BJ (cell line): ENCODE measurements at places on chromosomes 11 and 22. TPM values are rescaled to one million over a fixed set of nuclear protein-coding genes. Genes with fewer than 3 reads are reported as not detected.

DNA sequence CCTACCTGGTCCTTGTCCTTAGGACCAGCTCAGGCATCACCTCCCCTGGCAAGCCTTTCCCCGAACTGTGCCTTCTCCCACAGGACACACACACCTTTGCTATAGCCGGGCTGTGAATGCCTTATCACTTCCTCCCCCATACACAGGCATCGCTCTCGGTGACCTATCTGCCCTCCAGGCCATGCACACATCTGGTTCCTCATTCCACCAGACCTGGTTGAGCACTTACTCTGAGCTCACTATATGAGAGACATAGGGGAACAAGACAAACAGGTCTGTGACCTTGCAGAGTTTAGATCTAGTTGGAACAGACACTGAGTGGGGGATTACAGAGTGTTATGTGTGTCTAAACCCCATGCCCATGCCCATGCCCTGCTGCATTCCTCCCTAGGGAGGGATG lies 3.1 kb upstream of the BCR start:
- DNase-seq = no peak

DNA sequence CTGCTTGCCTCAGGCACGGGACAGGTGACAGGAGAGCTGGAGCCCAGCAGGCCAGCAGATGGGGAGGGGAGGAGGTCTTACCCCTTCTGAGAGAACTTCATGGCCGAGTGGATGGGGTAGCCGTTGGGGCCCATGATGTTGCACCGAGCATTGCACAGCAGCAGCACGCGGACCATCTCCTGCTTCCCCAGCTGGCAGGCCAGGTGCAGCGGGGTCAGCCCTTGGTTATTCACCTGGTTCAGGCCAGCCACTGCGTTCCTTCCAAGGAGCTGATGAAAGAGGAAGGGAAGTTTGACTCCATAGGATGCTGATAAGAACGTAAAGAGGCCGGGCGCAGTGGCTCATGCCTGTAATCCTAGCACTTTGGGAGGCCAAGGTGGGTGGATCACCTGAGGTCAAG lies 29.4 kb upstream of the BAIAP2L2 start:
- DNase-seq = no peak

SYT8 gene
- polyA plus RNA-seq = not detected in 2 replicates

DNA sequence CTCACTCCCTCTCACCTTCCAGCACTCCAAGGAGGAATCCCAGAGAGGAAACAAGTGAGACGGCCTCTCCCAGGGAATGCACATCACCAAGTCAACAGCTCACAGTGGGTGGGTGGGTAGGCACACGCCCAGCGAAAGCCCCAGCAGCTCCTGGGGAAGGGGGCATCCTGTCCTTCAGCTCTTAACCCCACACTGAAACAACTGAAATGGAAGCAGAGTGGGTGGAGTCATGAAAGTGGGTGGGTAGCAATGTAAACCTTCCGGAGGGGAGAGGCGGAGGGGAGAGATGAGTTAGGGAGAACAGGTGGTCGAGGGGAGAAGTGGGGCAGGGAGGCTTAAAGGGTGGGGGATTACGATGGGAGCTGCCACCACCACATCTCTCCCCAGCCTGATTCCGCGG lies 5.4 kb downstream of the MCHR1 start:
- no peak for DNase-seq

- DNase-seq = no peak
Observed at GRCh38 chr11:57338142-57338541, at the start of gene P2RX3. TSS of gene P2RX3 (plus strand) at chr11:57338352. CDS start at chr11:57338551, 199 bp downstream.

DNA sequence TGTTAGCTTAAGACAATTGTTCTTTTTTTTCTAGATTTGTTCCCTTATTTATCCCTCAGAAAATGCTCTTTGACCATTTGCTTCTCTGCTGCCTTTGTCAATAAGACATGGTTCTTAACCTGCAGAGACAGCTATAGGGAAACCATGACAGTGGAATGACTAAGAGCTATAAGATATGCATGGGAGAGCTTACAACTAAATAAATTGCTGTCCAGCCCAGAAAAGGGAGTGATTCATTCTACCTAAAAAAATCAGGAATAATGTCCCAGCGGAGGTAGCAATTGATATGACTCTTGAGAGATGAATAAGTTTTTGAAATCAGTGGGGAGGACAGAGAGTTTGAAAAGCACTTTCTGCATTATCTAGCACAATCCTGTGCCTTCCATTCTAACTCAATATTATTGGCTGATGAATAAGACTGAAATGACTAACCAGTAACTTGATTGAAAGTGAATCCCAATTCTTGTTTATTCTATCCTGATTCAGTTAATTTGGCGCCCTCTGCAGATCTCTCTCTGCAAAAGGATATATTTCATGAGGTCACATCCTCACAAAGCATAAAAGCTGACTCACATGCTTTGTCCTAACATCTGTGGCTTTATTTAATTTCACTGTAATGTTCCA lies 680.5 kb upstream of the API5 start:
- peak; percentile 1 for DNase-seq

DNA sequence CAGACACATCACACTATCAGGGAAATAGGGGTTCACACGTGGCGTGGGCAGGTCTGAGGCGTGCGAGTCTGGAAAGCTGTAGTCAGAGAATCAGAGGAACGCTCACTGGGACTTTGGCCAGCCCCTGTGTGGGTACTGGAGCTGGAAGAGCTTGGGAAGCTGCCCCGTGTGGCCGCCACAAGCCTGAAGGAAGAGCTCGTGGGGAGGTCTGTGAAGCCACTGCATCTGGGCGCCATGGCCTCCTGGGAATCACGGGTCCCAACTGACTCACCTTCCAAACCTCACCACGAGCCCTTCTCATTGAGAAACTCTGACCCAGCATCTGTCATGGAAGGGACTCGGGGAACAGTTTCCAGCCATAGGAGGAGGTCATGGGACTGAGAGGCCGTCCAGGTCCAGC lies 5.9 kb upstream of the MRGPRF start:
- DNase-seq = peak; percentile 71

GRCh38 chr11:4466131-4466870 lies 16.1 kb upstream of the OR52K1 start:
- no peak for DNase-seq

- DNase-seq = no peak
Observed at GRCh38 chr11:117843666-117844484, 19.3 kb upstream of the FXYD2 start.

GRCh38 chr11:94794287-94795168 lies 26.4 kb downstream of the AMOTL1 start:
- peak; percentile 94 for DNase-seq

TRIM49C gene
- polyA plus RNA-seq = not detected in 2 replicates

DNA sequence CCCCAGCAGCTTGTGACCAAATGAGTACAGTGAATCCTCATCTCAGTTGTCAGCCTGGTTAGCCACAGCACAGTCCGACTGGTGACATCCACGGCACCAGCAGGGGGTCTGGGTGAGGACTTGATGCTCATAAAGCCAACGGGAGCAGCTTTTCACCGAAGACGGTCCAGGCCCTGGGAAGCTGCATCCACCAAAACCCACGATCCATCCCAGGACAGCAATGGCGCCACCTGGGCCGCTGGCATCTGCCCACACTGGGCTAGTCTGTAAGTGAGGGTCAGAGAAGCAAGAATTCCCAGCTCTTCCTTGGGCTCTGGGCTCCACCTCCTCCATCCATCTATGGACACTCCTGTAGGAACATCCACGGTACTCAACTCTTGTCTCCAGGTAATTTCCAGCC lies 25.1 kb upstream of the FXYD6 start:
- DNase-seq = no peak

DNA sequence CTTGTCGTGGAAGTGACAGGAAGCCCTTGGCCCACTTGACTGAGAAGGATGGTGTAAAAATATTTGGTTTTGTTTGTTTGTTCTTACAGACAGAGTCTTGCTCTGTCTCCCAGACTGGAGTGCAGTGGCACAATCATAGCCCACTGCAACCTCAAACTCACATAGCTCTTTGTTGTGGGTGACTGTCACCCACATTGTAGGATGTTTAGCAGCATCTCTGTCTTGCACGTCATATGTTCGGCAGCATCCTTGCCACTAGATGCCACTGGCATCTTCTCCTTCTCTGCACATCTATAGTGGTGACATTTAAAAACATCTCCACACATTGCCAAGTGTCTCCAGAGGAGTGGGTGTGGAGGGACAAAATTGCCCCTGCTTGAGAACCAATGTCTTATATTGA lies 56.8 kb downstream of the PRR5L start:
- DNase-seq = no peak

IZUMO1R gene
- not detected in 2 replicates for polyA plus RNA-seq

DNA sequence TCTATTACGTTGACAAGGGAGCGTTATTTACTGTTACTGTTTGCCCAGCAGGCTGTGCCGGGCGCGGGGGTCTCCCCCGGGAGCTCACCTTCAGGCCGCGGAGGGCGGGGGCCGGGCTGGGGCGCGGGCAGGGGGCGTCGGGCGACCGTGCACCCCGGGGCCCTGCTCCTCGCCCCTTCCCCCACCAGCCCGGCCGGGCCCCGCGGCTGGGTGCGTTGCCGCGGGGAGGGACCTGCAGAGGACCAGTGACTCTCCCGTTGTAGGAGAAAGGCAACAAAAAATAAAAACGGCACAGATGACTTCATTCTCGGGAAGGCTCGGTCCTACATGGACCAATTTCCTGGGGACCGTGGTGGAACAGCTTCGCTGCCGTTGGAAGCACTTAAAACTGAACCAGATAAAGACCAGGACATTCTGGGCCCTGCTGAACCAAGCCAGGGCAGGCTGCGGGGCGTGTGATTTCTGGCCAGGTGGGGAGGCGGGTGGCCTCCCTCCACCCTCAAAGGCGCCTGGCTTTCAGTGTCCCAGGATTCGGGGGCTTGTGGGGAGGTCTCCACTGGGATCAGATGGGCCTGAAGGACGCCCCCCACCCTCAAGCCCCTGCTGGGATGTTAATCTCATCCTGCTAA lies 57.4 kb downstream of the IGLL1 start:
- DNase-seq = no peak

- DNase-seq = no peak
Observed at GRCh38 chr11:115924744-115925567, 420.7 kb upstream of the CADM1 start.

NCAPH2 gene
- polyA plus RNA-seq = 16.1 and 31.7 TPM in 2 replicates

DNA sequence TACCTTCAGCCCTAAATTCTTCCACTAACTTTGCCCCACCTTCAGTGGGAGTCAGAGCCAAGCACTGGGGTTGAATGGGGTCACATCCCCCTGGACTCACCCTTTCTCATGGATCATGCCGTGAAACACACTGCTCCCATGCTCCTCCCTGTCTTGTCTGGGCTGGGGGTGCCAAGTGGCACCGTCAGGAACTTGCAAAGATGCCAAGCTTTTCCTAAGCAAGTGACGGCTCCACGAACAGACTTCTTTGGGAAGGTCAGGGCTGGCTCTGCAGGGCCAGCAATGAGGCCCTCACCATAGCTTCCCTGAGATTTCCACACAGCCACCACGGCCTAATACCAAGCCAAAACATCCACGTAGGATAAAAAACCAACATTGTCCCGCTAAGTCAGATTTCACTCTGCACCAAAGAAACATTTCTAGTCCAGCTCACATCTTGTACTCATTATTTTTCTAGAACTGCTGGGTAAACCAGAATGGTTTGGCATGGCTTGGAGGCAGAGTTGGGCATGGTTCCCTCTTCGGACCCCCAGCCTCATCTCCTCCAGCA lies 76.5 kb downstream of the NAT10 start:
- no peak for DNase-seq
